T-helper 17 cell (primary cell): ENCODE measurements at places on chromosomes 1 and 21. TPM values are rescaled to one million over a fixed set of nuclear protein-coding genes. Genes with fewer than 3 reads are reported as not detected.

DNA sequence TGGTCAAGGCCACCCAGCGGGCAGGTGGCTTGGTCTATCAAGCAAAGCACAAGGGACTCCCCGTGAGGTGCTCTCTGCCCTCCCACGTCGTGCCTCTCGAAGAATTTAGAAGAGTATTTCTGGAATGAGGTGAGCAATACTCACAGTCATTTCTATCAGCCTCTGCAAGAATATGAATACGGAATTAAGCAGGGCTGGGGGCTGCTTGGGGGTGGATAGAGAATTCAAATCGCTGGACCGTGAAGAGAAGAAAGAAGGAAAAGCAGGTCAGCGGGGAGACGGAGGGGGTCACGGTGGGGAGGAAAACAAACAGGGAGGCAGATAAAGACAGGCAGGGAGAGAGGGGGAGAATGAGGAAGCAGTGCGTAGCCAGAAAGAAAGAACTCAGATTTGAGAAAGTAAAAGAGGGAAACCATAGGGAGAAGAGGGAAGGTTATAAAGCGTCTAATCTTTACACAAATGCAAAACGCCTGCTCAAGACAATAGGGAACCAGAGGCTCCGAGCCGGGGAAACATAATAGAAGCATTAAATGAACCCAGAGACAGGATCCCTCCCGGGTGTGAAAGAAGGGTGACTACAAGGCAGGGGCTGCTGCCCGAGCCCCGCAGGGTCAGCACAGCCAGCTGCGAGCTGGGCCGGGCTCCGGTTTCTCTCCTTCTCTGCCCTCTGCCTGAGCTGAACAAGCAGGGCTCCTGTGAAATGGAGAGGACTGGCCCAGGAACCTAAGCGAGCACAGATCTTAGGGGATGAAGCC is 2.1 kb upstream of the EDN2 start:
- no peak for DNase-seq

IL10 gene
- 0.20 TPM for total RNA-seq

CCDC30 gene
- total RNA-seq = 3.9 TPM

DNA sequence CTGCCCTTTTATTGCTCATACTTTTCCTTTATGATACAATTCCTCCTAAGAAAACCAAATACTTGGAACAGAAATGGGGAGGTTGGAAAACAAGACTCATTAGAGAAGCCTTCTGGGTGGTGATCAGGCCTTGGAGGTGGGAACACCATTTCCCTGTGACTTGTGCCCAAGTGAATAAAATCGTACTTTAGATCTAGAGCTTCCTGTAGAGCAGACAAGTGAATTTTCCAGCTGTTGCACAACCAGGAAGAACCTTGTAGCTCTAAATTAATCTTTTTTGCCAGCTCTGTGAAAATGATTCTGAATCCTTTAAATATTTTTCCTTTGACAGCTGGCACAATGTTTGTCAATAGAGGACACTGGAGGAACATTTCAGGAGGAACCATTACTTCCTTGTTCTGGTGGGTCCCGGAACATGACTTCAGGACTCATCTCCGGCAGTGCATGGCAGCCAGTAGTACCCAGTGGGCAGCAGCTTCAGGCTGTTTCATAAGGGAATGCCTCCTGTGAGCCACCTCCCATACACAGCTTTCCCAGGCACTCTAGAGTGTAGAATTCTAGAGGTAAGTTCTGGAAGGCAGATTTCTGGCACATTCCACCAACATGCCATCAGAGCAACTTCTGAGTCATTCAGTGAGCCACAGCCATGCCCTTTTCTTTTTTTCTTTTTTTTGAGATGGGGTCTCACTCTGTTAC is 5.5 kb upstream of the SNAPIN start:
- DNase-seq = no peak

DNA sequence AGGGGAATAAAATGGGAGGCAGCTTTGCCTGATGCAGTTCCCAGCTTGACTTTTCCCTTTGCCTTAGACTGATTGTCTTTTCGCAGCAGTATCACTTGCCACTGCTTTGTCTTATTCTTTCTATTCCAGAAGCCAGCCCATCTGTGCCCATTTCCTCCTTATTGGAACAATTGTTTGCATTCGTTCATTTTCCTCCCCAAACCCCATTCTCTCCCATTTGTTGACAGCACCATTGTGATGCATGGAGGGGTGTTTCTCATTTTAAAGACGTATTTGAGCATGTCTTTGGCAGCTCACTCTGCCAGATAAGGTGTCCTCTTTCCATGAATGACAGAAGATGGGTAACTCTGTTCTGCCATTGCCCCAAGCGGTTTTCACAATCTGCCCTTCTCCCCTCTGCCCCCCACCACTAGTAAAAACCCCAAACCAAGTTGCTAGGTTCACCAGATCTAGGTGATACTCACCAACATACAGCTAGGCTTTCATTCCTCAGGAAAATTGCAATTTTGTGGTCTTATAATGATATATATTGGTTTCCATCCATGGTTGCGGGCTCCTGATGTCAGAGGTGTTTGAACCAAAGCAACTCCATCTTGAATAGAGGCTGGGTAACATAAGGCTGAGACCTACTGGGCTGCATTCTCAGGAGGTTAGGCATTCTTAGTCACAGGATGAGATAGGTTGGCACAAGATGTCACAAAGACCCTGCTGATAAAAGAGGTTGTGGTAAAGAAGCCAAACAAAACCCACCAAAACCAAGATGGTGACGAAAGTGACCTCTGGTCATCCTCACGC is 30.8 kb downstream of the SERBP1 start:
- DNase-seq = no peak
